ENCODE measurements at places on chromosomes 2 and 18.

GRCh38 chr18:63192885-63193349 lies 126.7 kb downstream of the BCL2 start:
- no peak for DNase-seq

GRCh38 chr2:63344575-63345284 lies 243.5 kb downstream of the WDPCP start:
- DNase-seq = no peak

- DNase-seq = no peak
Observed at GRCh38 chr2:234630801-234631261, 133.9 kb upstream of the ARL4C start.

- no peak for DNase-seq
Observed at GRCh38 chr18:59715966-59716369, 18.7 kb upstream of the CCBE1 start.

DNA sequence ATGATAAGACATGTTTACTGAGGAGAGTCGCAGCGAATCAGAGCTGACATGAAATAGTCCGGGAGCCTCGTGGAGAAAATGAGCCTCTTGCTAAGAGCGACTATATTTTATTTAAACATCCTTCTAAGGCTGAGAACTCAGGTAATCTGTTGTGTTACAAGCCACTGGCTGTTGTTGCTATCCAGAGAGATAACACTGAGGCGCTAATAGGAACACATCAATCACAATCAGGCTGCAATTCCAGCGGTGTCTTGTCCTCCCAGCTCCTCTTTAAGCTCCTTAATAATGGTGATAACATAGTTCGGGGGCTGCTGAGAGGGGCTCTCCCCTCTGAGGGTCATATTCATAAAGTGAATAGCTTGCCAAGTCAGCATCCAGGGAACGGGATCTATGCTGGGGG lies 95.1 kb downstream of the INSIG2 start:
- DNase-seq = no peak

DNA sequence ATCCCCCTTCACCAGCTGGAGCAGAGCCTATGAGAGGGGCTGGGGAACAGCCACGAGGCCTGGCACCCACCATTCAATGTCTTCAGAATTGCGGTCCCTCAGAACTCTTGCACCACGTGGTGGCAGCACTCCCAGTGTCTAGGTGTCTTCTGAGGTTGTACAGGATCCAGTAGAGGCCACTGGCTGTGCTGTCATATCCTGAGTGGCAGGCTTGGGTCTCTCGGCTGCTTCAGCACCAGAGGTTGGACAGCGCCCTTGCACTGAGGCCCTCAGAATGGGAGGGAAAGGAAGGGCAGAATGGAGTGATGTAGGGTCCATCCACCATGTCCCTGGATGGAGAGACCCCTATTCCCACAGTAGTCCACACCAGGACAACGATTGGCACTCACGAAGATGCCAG lies 112.0 kb upstream of the TEKT4 start:
- DNase-seq = no peak

DNA sequence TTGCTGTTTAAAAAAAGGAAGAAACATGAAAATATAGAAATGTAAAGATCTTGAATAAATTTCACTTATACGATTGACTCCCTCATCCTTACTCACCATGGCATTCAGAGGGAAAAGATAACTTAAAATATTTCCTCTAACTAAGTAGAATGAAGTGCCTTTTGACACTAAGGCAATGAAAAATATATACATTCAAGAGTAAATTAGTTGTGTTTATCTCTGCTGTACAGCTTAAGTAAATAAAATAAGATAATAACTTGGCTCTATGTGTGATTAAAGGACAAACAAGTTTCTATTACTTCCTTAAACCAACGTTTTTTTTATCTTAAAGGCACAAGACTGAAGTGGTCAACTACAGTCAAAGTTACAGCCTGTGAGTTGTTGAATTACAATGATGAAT lies 142.3 kb upstream of the LRRTM4 start:
- DNase-seq = no peak

- peak; percentile 2 for DNase-seq
Observed at GRCh38 chr2:126886211-126886915, 12.3 kb upstream of the TEX51 start.

GRCh38 chr2:62114564-62114963 lies 81.4 kb upstream of the B3GNT2 start:
- DNase-seq = no peak

GRCh38 chr2:203438528-203438927 lies 96.6 kb downstream of the RAPH1 start:
- no peak for DNase-seq

- DNase-seq = no peak
Observed at GRCh38 chr18:7566567-7567473, at the start of gene PTPRM. Gene PTPRM (plus strand): TSS chr18:7567316. CDS start chr18:7567819, 503 bp downstream.

- DNase-seq = no peak
Observed at GRCh38 chr2:152415231-152415642, 80.3 kb downstream of the FMNL2 start.

GRCh38 chr2:144707736-144708326 lies 187.9 kb upstream of the ZEB2 start:
- DNase-seq = no peak

DNA sequence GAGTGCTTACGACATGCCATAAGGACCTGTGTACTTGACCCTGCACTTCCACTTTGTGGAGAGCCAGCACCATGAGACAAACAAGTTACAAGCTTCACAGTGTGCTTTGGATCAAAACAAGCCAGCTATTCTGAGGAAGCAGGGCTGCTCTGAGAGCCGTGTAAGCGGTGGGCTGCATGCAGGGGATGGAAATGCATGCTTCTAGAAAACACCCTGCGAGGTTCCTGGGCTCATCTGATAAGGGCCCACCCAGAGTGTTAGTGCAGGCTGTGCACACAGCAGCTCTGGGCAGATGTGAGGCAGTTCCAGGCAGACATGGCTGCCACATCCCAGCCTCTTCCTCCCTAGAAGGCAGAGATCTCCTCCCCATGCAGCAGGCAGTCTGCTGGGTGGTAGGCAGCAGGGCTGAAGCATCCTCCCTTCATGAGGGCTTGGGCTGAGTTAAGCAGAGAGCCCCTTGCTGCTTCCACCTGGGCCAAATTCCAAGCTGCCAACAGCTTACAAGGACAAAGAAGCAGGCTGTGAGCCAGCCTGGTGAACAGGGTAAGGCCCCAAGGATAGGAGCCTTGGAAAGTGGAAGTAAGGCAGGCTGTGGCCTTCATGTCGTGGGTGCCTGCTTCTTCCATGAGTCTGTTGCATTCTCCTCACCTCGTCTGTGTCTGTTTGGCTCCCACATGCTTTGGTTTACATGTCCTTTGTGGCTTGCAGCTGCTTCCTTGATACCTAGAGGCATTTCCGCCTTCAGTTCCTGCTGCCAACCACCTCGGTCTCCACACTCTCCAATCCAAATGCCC lies 7.7 kb downstream of the PSD4 start:
- DNase-seq = no peak

DNA sequence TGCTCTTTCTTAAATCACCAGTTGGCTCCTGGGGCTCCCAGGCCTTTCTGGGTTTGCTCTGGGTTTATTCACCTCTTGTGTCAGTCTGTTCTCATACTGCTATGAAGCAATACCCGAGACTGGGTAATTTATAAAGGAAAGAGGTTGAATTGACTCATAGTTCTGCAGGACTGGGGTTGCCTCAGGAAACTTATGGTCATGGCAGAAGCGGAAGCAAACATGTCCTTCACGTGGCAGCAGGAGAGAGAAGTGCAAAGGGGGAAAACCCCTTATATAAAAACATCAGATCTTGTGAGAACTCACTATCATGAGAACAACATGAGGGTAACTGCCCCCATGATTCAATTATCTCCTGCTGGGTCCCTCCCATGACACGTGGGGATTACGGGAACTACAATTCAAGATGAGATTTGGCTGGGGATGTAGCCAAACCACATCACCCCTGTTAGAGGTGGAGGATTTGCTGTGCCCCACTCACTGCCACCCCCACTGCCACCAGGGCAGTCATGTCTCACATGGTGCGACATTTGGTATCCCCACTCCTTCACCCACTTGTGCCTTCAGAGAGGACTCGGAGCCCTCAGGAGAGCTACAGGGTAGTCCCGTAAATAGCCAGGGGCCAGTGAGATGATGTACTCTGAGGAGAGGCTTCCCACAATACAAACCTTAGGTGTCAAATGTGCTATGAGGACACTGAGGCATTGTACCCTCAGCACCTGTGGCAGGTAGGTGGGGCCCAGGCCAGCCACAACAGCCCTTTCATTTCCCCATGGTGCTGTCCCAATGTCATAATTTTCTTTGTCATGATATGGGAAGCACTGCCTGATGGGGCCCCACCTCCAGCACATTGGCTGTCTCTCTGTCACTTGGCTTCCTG lies 35.7 kb downstream of the CDC42EP3 start:
- DNase-seq = peak; percentile 23

DNA sequence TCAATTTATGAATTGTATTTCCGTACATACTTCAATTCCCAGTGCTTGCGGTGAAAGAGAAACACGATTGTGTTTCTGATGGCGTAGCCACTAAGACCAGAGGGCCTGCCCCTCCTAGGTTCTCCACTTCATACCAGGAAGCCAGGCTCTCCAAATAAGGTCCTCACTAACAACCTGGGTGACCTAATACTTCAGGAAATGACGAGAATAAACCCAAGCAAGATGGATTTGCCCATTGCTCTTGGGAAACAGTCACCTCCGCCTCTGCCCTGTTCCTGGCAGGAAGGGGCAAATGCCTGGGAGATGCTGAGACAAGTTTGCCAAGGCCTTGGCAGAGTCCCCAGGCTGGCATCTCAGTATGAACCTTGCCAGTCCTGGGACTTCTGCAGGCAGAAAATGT lies 41.8 kb downstream of the TTC32 start:
- DNase-seq = no peak

DNA sequence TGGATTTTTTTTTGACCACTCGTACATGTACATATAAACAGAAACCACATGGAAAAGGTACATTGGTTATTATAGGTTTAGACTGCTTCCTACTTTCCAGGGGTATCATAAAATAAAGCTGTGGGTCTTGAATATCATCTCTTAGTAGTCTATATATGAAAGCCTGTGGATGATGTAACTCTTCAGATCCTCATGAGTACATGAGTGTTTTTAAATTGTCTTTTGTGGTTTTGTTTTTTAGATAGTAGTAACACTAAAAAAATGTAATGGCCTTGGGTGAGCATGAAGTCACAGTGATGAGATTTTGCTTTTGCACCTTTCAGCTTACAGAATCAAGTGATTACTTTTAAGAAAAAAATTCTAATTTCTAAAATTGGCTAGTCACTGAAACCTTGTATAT lies 80.2 kb downstream of the RAB3GAP1 start:
- no peak for DNase-seq

GRCh38 chr18:8221452-8221851 lies 387.8 kb upstream of the RAB12 start:
- DNase-seq = no peak

GRCh38 chr2:157923598-157924217 lies 47.6 kb upstream of the ACVR1 start:
- DNase-seq = no peak

GRCh38 chr18:58605027-58606020 lies 23.6 kb downstream of the ALPK2 start:
- no peak for DNase-seq

DNA sequence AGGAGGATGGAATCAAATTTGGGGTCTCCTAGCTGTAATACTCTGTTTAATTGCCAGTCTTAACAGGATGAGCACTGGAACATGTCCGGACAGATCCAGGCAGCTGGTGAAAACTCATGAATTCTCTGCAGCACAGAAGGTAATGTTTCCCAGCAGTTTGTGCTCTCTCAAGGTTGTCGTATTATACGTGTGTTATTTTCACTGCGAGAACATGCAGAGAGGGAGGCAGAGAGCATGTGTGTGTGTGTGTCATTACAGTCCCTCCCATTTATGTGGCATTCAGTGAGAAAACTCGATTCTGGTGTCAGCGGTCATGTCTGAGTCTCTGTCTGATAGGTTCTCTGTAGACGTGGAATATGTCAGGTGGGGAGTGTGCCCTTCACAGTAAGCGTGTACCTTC lies 150.2 kb upstream of the POU3F3 start:
- no peak for DNase-seq

DNA sequence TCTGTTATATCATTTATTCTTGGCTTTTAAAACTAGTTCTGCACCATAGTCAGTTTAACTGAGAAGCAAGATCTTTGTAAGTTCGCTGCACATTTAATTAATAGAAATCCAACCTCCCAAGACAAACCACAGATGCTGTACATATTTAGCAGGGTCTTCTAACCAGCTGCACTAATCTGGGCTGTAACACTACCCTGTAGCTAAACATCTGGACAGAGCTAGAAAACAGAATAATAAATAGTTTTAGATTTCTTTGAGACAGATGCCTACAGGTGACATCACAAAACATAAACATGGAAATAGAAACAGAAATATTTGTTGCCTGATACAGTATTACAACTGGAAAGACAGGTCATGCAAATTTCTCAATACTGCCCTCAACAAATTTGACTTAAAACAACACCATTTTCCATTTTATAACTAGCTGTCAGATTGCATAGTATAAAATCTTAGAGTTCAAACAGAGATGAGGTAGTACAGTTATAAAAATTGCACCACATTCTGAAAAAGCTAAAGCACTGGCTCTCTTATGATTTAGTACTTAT lies 315.1 kb downstream of the NR4A2 start:
- DNase-seq = no peak

GRCh38 chr18:66662632-66663031 lies 58.7 kb upstream of the CDH19 start:
- DNase-seq = no peak

DNA sequence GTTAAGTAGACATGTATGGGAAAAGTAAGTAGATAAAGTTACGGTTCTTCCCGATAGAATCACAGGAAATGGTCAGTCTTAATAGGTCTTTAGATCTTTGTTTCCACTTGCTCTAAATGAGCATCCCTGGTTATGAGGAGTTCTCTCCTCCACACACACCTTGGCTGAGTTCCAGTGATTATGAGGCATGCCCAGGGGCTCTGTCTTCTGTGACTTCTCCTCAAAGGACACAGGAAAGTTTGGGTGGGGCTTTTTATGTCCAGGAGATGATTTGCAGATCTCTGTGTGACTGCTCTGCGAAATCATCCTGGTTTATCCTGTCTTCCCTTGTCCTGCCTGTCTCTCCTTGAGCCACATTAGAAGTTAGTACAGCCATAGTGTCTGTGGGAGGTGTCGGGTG lies 83.9 kb upstream of the EML6 start:
- DNase-seq = no peak

DNA sequence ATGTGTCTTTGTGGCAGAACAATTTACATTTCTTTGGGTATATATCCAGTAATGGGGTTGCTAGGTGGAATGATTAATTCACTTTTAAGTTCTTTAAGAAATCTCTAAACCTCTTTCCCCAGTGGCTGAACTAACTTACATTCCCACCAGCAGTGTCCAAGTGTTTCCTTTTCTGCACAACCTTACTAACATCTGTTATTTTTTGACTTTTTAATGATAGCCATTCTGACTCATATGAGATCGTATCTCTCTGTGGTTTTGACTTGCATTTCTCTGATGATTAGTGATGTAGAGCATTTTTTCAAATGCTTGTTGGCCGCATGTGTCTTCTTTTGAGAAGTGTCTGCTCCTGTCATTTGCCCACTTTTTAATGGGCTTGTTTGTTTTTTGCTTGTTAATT lies 43.1 kb upstream of the PTH2R start:
- no peak for DNase-seq
